Activated naive CD4-positive, alpha-beta T cell treated with Interleukin-2 at 50 U/mL for 16 hours (primary cell): ENCODE measurements at places on chromosomes 4 and X.

DNA sequence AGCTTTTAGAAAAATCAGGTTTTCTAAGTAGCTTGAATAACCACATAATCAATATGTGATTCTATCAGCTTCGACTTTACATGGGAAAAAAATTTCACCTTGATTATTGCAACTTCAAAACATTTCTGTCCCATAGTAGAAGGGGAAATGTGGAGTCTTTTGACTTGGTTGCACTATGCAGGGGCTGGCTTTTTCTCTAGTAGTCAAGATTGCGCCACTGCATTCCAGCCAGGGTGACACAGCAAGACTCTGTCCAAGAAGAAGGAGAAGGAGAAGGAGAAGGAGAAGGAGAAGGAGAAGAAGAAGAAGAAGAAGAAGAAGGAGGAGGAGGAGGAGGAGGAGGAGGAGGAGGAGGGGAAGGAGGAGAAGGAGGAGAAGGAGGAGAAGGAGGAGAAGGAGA, 84.9 kb downstream of the MAML3 start:
- no peak for DNase-seq

DNA sequence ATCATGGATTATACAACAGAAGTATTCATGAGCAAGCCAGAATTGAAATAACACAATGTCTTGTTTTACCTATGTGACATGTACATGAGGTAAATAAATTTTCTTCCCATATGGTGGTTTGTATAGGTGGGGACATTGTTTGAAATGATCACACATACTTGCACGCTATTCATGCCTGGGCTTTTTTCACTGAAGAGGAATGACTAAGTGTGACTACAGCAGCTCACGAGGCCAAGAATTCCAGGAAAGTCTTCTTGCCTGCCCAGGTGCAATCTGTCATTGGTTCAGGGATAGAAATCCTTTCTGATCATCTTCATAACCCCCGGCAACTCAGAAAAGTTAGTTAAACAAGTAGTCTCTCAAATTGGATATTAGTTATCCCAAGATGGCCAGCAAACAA, 36.3 kb upstream of the AREG start:
- no peak for DNase-seq

- no peak for DNase-seq
Observed at GRCh38 chr4:78441756-78442155, 109.8 kb upstream of the ANXA3 start.

- DNase-seq, result no peak
Observed at GRCh38 chr4:52370576-52370975, 288.5 kb downstream of the USP46 start.

DNA sequence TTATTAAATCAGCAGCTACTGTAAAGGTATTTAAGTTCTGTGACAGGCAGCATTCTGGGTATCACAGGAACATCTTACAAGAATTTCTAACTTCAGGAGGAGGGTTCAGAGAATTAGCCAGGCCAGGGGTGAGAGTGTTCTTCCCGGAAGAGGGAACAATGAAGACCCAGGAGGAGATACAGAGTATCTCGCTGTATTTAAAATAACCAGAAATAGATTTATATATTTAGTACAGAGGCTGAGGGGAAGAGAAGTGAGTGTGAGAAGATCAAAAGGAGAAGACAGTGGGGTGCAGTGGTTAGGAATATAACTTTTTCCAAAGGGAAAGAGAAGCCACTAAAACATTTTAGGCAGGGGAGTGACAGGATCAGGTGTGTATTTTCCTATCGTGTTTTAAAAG, 186.8 kb downstream of the RAPGEF2 start:
- DNase-seq, result no peak

- DNase-seq, result no peak
Observed at GRCh38 chr4:99033956-99034355, 38.4 kb downstream of the METAP1 start.

DNA sequence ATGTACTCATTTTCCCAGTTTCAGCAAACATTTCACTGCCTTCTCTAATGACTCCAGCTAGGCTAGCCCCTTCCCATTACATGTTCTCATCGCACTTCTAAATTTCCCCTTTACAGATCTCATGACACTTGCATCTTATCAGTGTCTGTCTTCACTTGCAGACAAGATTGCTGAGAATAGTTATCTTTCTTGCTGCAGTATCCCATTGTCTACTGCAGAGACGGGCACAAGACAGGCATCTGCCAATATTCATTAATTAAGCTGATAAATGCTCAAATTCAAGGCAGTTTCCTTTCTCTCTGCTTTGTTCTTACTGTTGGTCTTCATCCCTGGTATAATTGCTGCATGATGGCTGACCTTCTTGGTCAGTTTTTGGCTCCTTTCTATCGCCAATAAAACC, 175.9 kb downstream of the ANTXR2 start:
- no peak for DNase-seq

DNA sequence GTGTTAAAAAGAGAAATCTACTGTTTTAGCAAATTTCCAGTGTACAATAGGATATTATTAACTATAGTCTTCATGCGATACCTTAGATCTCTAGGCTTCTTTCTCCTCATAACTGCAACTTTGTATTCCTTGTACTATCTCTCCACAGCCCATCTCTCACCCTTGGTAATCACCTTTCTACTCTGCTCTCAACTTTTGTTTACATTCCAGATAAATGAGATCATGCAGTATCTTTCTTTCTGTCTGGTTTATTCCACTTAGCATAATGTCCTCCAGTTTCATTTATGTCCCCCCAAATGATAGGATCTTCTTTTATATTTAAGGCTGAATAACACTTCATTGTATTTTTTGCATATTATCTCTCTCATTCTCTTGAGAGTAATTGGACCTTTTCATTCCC, 165.5 kb downstream of the HS3ST1 start:
- no peak for DNase-seq

DNA sequence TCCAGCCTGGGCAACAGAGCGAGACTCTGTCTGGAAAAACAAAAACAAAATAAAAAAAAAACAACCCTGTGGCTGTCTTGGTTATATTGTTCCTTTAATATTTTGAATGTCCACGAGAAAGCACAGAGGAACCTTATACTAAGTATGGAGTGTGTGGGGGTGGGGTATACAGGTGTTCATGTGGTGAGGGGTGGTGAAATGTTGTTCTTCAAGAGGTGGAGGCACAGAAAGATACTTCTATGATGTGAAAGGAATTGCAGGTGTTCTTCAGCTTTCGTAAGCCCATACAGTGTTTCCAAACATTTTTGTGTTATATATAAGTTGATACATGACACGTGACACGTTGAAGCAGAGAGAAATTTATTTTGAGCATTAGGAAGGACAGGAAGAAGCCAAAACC, 46.4 kb downstream of the SLC9A6 start:
- DNase-seq, result no peak

DNA sequence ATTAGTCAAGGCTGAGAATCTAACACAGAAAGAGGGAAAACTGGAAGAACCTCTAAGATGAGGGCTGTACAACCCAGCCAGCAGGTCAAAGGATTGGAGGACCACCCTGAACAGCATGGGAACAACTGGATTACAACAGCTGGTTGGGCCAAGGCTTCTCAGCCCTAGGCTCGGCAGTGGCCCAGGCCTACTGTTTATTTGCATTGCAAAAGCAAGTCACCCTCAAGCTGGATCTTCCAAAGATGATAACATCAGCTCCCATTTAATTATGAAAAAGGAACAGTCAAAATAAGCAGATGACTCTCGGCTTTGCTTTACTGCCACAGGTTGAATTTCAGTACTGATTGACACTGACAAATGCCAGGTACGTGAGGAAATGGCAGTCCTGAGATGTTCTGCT, 61.8 kb downstream of the GPC3 start:
- no peak for DNase-seq

DNA sequence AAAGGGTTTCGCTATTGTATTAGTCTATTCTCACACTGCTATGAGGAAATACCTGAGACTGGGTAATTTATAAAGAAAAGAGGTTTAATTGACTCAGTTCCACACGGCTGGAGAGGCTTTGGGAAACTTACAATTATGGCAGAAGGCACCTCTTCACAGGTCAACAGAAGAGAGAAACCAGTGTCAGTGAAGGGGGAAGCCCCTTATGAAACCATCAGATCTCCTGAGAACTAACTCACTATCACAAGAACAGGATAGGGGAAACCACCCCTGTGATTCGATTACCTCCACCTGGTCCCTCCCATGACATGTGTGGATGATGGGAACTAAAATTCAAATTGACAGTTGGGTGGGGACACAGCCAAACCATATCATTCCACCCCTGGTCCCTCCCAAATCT, 589.5 kb downstream of the CENPC start:
- no peak for DNase-seq
